ENCODE measurements at places on chromosomes 3 and 15.

DNA sequence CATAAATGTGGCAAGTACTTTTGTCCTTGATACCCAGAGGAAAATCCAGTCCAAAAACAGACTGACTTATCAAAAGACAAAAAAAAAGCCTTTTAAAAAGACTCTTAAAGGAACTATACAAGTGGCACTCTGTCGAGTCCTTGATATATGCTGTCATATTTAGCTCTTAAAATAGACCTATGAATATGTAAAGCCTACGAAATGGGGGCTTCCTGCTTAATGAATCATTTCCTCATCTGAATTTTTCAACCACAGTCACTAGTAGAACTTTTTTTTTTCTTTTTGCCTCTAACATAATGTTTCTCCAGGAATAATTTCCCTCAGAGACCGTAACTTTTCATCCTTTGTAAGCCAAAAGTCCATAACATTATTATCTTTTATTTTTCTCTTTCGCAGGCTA is 95.8 kb downstream of the P3H2 start:
- no peak for DNase-seq

GRCh38 chr3:63037116-63037515 is 161.9 kb upstream of the CADPS start:
- DNase-seq: no peak

DNA sequence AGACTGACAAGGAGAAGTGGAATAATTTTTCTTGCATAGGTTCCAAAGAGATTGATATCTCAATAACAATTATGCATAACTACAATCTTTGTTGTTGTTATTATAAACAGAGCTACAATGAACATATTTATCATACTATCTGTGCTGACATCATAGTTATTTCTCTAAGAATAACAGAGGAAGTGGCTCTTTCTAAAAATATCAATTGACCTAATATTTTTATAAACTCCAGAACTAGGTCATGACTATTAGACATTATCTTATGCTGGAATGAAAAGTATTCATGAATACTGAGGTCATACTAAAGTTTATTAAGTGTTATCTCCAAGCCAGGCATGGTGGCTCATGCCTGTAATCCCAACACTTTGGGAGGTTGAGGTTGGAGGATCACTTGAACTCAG is 114.1 kb downstream of the DCLK3 start:
- no peak for DNase-seq

DNA sequence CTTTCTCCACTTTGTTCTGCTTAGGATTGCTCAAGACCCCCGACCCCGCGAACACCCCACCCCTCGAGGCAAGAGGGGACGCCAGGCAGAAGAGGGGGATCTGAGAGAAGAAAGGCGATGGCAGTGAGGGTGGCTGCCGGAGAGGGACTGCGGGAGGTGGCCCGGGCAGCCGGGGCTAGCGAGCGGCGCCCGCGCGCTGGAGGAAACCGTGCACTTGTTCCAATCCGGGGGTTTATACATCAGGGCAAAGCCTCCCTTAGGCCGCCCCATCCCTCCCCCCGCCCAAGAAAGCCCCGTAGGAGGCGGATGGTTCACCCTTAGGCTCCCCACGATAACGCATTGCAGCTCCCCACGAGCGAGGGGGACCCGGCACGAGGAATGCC is 475 bp downstream of the ERC2 start:
- DNase-seq: no peak

- DNase-seq: no peak
Observed at GRCh38 chr3:42988566-42988965, 9.5 kb downstream of the GASK1A start.

DNA sequence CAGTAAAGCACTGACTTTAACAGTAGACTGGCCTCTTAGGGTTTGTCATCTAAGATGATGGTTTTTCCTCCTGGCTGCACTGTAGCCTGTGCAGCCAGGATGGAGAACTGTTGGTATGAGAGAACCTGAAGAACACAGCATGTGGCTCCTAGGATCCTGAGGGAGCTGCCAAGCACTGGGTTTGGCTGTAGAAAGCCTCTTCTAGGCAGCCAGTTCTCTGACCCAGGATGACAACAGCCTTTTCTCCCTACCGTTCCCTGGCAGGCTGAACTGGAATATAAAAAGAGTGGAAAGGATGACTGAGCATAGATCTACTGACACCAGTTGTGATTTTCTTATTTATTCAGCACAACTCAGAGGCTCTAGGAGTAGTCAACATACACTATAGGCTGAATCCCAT is 34.3 kb upstream of the MANF start:
- DNase-seq: no peak

DNA sequence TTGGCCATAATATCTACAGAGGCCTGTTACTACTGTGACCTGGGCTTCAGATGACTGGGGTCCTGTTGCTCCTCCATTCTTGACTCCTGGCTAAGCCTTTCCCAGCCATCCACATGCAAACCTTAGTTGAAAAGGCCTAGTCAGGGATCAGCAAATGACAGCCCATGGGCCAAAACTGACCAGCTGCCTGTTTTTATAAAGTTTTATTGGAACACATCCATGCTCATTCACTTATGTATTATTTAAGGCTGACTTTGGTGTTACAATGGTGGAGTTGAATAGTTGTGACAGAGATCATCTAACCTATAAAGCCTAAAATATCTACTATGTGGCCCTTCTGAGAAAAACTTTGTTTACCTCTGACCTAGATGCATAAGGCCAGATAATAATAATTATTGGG is 16.8 kb upstream of the SLC4A7 start:
- no peak for DNase-seq

DNA sequence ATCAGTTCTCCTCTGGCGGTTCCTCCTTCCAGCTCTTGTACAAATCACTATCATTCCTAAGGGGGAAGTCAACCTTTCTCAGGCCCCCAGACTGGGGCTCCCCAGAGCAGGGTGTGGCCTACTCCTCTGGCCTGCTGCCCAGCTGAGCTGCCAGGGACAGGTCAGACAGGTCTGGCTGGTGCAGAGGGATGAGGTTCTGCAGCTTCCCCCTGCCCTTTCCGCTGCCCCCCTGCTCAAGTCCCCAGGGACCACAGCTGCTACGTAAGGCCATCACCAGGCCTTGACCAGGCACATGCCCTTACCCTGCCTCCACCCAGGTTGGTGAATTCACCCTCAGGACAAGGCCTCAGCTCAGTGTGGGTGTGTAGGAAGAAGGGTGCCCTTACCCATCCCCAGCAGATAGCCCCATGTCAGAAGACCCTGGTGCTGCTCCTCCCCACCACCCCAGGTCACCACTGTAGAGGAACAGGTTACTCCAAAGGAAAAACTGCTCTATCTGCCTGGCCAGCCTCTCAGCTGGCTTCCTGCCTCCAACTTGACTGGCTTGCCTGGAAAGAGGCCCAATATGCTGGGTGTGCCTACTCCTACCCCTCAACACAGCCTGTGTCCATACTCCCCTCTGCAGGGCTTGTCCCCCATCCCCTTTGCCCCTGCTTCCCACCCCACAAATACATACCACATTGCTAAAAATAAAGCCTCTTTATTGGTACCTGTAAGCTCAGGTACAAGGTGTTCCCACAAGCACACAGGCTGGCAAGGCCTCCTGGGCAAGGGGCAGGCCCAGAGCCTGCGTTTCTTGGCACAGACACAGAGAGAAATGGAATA is 12.0 kb downstream of the CSRNP1 start:
- no peak for DNase-seq

DNA sequence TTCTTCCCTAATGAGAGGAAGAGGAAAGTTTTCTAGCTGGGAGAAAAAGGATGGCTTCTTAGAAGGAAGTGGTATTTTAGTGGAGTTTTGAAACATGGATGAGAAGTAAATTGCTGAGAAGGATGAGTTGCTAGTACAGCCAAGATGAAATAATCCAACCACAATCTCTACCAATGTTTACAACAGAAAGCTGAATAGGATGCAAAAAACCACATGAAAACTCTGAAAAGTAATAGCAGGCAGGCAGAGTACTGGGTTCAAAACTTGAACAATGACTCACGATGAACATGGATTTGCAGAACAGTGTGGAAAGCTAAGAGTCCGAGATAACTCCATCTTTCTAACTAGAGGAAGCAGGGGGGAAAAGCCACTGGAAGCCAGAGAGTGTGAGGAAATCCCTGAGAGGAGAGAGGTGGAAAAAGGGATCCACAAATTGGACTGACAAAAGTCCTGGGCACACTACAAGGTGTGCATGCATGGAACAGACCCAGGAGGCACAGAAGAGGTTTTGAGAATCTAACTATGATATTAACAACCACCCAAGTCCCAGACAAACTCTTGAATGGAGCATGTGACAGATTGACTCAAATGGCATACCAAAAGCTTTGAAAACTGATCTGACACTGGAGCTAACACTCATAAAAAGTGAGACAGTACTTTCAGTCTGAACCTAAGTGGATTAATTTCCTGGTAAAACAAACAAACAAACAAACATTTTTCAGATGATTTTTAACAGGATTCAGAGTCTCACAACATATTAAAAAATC is 76.7 kb downstream of the ST6GAL1 start:
- DNase-seq: no peak

DNA sequence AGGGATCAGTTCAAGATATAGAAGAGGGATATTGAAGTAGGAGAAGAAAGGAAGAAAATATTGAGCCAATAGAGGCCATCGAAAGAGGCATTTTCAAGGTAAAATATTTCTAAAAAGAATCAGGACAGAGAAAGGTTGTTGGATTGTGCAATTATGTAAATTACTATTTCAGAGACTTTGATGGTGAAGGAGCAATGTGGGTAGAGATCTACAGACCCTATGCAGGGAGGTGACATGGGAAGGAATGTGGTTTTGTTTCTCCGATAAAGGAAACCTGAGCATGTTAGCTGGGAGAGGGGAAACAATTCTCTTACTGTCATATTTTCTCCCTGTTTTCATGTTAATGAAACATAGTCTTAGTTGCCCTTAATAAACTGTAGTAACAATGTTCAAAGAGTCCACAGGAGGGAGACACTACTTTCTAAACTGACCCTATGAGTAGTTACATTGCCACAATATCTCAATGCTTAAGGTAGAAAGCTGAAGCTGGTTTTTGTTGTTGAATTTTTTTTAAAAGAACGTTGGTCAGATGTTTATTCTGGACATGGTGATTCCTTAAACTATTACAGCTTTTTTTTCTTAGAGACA is 133.3 kb downstream of the GRM7 start:
- no peak for DNase-seq

DNA sequence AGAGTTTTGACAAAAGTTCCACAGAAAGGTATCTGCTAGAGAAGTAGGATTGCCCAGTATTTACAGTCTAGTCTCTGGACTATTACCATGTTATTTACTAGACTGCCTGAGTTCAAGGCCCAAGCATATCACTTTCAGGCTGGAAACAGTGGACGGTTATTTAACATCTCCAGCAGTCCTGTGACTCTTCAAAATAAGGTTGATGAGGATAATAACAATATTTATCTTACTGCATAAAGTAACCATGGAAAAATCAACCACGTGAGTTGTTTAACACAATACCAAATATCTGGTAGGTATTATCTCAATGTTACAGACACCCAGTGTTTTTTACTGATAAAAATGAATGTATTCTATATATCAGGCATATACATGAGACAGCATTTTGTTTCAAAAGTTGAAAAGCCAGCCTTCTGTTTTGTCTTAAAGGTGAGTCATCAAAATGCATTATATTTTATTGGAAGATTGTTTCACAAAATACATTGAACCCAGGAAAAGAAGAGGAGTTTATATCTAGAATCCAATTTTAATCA is 535.8 kb downstream of the TBL1XR1 start:
- DNase-seq: no peak

- no peak for DNase-seq
Observed at GRCh38 chr3:57063032-57063431, 2.6 kb downstream of the SPATA12 start.

DNA sequence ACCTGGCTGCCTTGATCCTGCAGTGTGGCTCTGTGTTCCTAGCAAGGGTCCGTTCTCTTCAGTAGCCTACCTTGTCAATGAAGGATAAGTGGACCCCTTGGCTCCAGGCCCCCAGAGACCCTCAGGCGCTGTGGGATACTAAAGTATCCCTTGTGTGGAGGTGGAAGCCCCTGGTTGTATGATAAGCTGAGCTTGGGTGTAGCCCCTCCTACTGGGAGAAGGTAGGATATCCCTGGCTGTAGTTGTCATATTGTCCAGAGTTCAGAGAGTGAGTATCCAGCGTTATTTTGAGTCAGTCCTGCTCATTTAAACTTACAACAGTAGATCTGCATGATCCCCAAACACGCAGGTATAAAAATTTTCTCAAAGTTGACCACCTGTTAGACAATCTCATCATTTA is 496.8 kb downstream of the CNTN4 start:
- no peak for DNase-seq

- no peak for DNase-seq
Observed at GRCh38 chr3:151460774-151461450, at the start of gene IGSF10. TSS of gene IGSF10 (minus strand) at chr3:151461061. CDS start at chr3:151458709, 2,352 bp downstream.

All from stimulated activated CD4-positive, alpha-beta T cell treated with anti-CD3 and anti-CD28 coated beads, Interleukin-4, amount 100 ng/mL, for 1 hour (primary cell).